8988T (cell line): ENCODE measurements at places on chromosomes 11 and 22.

DNA sequence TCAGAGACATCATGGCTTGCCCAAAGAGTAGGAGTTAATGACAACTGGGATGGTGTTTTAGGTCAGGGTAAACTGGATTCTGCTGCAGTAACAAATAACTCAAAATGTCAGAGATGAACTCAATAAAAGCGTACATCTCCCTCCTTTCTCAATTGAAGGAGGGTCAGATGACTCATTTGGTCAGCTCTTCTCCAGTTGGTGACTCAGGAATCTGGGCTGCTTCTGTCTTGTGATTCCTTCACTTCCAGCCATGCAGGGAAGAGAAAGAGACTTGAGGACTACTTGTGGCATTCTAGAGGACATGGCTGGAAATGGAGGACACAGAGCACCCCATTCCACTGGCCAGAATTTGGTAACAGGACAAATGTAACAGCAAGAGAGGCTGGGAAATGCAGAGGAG, 3.2 kb upstream of the SYT13 start:
- no peak for DNase-seq

DNA sequence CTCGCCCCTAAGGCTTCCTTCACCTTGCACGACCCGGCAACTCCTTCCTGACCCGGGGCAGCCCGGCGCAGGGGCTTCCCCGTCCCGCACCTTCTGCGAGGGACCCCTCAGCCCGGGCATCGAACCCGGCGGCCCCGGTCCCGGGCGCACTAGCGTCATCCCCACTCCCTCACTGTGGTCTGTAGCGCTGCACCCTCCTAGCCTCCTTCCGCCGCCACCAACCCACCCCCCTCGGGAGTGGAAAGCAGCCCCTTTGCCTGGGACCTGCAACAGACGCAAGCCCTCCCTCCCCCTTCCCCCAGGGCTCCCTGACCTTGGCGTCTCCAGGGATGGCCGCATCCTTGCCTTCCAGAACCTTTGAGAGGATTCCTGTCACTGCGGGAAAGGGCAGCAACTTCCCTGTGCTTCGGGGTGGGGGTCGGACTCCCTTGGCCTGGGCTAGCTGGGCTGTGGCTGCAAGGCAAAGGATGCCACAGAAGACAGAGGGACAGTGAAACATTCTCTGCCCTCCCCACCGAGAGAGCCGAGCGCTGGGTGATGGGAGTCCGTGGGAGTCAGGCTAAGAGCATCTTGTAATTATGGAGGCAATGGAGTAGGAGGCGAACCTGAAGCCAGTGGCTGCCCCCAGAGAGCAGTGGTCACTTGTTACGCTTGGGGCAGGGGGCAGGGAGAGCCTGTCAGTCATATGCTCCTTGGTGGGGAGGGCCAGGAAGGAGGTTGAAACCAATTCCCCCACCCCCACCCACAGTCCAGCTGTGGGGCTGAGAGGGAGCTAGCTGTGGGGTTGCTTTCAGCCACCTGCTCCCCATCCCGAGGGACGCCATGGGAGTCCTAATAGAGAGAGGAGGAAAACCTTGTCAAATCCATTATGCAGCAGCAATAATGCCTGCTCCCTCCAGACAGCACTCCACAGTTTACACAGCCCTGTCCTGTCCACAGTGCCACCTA, 920 bp downstream of the TMEM132A start:
- DNase-seq: peak; percentile 74

DNA sequence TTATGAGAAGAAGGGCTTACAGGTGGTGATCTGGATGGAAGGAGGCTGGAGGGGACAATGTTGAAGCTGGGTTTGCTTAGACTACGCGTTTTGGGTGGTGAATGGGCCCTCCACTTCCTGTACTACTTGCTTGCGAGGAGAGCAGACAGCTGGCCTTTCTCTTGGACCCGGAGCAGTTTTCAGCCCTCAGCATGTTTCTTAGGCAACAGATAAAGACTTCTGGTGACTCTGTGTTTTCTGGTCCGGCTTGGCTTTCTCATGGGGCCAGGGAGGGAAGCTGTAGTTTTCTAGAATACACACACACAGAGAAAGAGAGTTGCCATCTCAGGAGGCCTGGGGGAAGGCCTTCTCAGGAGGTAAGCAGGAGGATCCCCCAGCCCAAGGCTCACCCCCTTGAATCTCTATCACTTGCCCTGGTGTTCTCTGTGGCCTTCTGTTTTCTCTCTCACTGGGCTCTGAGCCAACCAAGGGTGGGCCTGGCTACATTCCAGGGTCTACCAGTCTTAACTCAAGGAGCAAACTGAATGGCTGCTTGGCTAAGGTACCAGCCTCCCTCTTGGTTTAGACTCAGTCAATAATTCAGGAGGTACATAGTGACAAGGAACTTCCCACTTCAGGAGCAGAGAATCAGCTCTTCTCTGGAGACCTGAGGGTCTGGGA, 2.4 kb downstream of the CCS start:
- no peak for DNase-seq

DNA sequence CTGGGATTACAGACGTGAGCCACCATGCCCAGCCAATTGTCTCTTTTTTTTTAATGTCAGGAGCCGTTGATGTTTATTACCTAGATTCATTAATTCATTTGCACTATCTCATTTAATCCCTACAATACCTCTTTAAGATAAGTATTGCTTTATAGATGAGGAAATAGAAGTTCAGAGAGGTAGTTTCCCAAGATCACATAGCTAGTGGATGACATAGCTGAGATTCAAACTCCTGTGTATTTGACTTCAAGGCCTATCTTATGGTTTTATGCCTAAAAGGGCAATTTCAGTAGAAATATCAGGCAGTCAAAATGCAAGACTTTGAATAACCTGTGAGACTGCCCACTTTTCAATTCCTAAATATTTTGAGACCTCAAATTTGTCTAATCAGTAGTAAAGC, 66.5 kb downstream of the PPME1 start:
- DNase-seq: no peak

DNA sequence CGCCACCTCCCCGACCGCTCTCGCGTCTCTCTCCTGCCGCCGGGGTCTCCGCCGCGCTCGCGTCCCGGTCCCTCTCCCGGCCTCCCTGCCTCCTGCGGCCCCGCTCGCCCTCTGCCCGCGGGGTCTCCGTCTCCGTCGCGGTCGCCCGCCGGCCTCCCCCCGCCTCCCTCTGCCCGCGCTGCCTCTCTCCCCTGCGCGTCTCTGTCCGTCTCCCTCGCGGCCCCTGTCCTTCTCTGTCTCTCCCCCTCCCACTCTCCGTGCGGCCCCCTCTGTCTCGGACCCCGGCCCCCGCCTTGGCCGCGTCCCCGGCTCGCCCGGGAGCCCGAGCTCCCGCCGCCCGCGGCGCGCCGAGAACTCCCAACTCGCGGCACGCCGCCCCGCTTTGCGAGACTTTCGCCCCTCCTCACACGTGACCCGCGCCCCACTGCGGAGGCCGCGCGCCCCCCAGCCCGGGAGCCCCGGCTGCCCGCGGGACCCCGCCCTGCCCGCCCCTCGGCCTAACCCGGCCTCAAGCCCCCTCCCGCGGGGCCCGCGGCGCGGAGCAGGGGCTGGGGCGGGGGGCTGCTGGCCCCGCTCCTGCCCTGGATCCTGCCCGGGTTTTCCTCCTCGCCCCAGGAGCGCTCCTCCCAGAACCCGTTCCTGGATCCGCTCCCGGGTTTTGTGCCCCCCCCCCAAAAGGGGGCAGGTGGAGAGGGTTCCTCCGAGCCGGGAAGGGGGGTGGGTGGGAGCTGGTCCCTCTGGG, 702 bp upstream of the KCNJ4 start:
- peak; percentile 78 for DNase-seq

DNA sequence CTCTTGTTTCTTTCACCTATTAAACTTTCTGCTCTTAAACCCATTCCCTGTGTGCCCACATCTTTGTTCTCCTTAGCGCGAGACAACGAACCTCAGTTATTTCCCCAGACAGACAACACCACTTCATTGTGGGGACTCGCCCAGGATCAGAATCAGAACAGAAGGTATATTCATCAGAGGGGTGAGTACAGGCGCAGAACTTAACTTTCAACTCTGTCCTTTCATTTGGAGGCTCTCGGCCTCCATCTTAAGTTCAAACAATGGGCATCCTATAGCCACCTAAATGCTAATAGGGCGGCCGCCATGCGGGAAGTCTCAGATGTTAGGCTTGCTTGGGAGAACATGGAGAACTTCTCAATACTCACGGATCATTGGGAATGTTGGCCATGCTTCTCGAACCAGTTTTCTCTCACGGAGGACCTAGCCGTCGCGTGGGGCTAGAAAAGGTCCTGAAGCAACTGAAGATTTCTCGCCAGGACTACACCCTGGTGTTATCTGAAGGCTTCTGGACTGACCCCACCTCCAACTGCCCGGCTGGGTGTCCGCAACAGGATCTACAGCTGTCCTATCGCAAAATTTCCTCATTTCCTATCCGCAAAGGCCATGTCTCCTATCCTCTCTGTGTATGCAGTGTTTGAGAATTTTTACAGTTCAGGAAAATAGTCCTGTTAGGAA, 13.4 kb upstream of the HYLS1 start:
- DNase-seq: no peak

DNA sequence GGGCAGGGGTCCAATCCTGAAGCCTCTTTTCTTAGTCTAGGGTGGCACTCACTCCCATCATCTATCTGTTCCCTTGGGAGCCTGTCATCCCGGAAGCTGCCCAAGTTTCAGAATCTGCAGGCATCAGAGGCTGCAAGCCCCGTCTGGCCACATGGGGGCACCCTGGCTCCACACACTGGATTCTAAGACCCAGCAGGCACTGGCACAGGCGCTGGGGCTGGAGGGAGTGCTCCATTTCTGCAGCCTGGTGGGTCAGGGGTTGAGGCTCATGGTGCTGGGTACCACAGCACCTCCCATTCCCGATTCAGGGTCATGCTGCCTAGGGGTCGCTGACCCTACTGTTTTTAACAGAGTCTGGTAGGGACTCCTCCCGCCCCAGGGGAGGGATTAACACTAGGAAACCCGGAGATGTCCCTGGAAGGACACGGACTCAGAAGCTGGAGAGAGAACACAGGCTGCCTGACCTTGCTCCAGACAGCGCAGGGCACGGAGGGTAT, 243.9 kb upstream of the SYN3 start:
- DNase-seq: peak; percentile 47

- DNase-seq: no peak
These were observed 150.6 kb downstream of the OPCML start for GRCh38 chr11:133381761-133382130.

DNA sequence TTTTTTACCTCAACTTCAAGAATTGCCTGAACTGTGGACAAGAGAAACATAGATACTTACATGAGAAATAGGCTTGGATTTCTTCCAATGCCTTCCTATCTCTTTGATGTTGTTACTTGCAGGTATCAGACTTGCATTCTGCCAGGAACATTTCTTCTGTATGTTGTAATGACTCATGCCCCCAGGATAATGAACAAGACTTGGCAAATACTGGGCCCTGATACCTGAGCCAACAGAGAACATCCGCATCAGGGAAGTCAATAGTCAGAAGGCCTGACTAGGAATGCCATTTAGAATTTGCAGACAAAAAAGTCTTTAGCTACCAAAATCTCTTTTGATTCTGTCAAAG, 273.7 kb upstream of the KIRREL3 start:
- DNase-seq: no peak

- no peak for DNase-seq
These were observed 99.2 kb upstream of the RASSF10 start for GRCh38 chr11:12909879-12910278.

DNA sequence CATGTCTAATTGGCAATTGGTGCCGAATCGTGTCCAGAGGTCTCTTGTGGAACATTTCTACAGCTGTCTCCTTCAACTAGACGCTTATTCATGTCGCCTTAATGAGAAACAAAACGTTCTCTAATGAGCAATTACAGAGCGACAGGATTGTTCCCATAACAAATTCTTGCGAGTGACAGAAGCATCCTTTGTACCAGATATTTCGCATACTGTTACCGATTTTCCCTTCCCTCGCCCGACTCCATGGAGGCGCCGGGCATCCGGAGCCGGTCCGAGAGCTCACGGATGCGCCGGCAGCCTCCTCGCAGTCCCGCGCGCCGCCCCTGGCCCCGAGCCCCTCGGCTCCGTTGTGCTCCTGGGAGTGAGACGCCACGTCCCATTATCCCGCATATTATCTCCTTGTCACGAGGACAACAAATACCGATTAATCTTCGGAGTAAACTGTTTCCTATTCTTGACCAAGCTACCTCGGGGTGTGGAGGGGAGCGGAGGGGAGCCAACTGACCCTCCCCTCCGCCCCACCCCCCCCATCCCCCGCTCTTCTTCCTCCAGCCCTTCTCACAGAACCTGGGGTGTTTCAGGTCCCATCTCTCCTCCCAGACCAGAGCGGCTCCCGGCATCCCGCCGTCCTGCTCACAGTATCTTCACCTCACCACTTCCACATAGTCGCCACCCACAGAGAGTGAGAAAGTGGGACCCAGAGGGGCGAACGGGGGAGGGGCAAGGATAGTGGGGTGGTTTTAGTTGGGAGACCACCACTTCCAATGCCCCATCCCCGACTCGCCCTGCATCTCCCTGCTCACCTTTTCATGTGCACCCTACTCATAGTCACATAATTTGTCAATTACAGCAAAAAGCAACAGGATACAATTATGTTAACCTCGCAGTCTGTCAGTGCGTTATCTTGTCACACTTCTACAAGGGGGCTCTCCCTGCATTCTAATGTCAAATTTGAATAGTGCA, 11.4 kb downstream of the PAX6 start:
- DNase-seq: no peak

DNA sequence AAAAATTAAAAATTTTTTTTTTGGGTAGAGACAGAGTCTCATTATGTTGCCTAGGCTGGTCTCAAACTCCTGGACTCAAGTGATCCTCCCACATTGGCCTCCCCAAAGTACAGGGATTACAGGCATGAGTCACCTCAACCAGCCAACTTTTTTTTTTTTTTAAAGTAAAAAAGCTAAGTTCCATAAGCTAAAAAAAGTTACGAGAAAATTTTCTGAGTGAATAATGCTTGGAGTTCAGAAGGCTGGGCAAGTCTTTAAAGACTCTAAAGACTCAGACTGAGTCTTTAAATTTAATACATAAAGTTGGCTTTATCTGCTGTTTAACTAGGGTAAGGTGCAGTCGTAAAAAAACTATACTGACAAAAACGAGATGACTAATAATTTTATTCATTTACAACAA, 5.6 kb downstream of the DDX6 start:
- no peak for DNase-seq

DNA sequence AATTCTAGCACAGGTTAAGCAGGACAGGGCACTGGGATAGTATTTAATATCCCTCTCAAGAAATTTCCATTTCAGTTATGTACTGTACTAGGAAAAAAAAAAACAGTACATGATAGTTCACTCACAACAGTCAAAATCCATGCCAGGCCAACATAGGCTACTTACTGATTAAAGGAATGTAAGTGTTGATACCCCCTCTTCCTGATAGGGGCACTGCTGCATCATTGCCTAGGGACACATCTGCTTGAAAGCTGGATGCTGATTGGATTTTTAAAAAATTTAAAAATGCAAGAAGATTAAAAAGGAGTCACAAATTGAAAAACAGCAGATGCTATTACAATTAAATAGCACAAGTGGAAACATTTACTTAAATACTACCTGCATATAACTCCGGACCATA, 43.4 kb downstream of the APOL5 start:
- DNase-seq: no peak

- DNase-seq: no peak
These were observed 47.9 kb upstream of the SUSD2 start for GRCh38 chr22:24133187-24133965.
